ENCODE measurements at places on chromosomes 11 and 22.

DNA sequence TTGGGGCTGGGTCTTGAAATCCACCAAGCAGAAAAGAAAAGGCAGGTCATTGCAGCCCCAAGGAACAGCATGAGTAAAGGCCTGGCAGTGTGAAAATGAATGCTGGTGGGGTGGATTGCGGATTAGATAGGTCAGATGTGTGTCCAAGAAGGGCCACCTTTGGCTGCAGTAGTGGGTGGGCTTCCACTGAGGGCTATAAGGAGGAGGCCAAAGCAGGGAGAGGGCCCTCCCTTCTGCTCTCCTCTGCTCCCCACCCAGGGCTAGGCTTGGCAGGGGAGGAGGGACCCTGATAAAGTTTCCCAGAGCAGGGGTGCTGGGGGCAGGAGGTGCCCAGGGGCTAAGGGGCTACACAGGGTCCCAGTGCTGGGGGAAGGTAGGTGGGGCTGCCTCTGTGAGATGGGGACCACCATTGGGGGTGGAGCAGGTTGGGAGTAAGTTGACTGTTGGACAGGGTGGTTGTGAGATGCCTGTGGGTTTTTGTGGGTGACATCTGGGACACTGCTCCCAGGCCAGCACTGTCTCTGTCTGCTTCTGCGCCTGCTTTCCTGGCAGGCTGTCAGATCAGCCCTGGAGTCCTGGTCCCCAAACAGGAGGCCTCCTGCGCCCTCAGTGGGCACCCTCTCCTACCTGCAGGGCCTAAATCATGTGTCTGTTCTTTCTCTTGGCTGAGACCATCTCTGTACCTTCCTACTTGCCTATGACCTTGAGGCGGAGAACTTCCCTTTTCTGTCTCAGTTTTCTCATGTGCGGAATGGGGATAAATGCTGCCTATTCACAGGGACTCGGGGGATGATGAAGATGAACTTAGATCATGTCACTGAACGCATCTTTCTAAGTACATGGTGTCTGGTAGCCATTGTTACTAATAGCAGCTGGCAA, 1.9 kb downstream of the CAPN5 start:
- DNase-seq: no peak

GRCh38 chr22:48402591-48403031, 1425.1 kb downstream of the BRD1 start:
- DNase-seq: no peak

DNA sequence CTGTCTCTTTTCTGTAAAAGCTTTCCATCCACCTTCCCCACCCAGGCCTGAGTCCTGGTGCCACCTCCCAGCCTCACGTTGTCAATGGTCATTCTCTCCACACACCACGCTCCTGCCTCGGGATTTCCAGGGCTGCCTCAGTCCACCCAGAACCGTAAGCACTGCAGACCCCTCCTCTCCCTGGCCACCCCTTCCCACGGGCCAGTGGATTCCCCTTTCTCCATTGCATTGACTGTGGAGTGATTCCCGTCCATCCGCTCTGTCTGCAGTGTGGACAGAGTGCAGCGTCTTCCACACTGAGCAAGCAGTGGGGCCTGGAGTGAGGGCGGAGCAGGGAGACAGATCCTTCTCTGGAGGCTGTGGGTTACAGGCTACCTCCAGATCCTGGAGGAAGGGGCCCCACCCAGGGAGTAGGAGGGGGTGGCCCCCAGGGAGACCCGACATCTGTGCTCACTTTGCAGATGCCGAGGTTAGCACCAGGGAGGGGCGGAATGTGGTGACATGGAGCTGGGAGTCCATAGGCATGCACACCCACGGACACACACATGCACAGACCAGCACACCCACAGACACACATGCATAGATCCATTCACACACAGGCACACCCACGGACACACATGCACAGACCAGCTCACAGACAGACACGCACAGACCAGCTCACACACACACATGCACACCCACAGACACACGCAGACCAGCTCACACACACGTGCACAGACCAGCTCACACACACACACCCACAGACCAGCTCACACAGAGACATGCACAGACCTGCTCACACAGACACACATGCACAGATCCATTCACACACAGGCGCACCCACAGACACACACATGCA, 109.6 kb upstream of the B3GAT1 start:
- no peak for DNase-seq

GRCh38 chr11:11427542-11427941, 74.5 kb upstream of the CSNK2A3 start:
- DNase-seq: no peak

- DNase-seq: no peak
These were observed 20.3 kb upstream of the CEP126 start for GRCh38 chr11:101894505-101894904.

GRCh38 chr22:36456464-36456845, 25.0 kb downstream of the TXN2 start:
- DNase-seq: no peak

GRCh38 chr11:111135101-111135500, 110.4 kb upstream of the POU2AF2 start:
- DNase-seq: no peak

GRCh38 chr11:4084406-4085125, 10.0 kb upstream of the RRM1 start:
- no peak for DNase-seq

DNA sequence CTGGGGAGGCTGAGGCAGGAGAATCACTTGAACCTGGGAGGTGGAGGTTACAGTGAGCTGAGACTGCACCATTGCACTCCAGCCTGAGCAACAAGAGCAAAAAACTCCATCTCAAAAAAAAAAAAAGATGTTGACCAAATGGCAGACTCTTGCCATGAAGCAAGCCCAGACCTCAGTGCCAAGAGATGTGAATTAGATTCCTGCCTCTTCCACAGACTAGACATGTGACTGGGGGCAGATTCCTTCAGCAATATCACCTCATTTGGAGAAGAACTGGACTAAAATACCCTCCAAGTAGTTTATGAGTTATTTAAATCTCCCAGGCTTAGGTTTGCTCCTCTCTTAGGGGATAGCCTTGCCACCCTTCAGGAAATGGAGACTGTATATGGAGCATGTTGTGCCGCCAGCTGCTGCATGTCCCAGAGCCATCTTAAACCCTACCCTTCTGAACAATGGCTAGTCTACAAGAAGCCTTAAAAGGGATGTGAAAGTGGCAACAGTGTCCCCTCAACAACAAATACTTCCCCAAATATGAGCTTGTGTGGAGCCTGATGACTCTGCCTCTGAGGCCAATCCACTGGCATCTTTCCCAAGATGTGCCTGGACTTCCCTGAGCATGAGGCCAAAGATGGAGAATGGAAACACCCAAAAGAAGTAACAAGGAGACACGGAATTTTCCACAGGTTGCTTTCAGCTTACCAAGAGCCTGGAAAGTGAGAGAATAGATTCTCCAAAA, 763 bp upstream of the MS4A7 start:
- DNase-seq: no peak

- no peak for DNase-seq
These were observed 47.8 kb downstream of the BRSK2 start for GRCh38 chr11:1437500-1437899.

DNA sequence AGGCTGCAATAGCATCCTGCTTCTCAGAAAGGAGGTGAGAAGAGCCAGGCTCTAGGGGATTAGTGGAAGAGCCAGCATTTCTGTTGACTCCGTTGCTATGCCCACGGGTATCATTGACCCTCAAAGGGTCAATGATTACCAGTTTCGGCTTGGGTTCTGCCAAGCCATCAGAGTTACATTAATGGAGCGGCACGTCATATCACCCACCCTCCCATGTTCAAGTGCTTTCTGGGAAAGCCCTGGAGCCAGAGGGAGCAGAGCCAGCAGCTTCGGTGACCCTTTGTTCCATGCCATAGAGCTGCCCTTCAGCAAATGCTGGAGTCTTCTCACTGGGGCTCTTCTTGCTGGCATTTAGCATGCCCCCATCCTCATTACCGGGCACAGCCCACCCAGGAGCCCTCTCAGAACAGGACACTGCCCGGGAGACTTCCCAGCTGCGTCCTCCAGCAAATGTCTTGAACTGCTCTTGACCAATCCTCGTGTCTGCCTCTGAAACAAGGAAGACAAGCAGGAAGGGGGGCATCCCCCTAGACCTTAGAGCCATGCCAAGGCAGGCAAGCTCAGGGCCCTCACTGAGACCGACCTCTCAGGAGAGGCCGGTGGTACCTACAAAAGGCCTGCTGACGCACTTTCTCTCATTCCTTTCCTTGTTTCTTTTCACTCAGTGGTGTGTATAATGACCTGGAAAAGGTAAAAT, 14.6 kb downstream of the KCNJ1 start:
- DNase-seq: no peak

- DNase-seq: no peak
These were observed 5.9 kb upstream of the AMOTL1 start for GRCh38 chr11:94762208-94762607.

GRCh38 chr11:16242806-16243205, 113.5 kb downstream of the SOX6 start:
- no peak for DNase-seq

DNA sequence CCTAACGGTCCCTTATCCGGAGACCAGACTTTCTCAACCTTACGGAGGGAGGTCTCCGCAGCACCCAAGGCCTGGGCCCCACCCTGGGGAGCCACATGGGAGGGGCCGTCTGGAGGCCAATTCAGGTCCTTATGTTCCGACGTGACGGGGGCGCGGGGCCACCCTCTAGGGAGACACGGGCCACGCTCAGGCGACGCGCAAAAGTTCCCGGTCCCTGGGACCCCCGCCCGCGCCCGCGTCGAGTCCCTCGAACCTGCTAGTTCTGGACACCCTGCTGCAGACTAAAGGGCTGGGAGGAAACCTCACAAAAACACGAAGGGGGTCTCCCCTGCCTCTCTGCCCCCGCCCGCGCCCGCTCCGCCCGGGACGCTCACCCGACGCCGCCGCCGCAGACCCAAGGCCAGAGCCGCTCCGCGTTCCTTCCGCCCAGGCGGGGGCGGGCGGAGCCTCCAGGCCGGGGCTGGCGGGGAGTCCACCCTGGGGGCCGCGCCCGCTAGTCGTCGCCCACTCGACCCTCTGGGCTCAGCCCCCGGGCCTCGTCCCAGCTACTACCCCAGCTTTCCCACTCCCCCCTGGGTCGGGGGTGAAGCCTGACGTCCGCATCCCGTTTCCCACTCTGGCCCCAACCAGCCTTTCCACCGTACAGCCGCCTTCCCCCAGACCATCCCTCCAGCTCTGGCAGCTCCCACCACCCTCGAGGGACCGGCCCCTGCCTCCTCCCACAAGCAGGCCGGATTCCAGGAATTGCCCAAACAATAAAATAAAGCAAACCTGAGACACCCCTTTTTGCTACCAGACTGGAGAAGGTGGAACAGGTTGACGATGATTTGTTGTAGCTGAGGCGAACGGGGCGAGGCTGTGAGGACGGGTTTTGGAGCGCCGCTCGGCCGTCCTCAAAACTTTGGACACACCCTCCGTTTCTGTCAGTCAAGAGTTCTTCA, 2.7 kb downstream of the RNH1 start:
- no peak for DNase-seq

GRCh38 chr11:30914143-30914762, 328.1 kb upstream of the MPPED2 start:
- no peak for DNase-seq

DNA sequence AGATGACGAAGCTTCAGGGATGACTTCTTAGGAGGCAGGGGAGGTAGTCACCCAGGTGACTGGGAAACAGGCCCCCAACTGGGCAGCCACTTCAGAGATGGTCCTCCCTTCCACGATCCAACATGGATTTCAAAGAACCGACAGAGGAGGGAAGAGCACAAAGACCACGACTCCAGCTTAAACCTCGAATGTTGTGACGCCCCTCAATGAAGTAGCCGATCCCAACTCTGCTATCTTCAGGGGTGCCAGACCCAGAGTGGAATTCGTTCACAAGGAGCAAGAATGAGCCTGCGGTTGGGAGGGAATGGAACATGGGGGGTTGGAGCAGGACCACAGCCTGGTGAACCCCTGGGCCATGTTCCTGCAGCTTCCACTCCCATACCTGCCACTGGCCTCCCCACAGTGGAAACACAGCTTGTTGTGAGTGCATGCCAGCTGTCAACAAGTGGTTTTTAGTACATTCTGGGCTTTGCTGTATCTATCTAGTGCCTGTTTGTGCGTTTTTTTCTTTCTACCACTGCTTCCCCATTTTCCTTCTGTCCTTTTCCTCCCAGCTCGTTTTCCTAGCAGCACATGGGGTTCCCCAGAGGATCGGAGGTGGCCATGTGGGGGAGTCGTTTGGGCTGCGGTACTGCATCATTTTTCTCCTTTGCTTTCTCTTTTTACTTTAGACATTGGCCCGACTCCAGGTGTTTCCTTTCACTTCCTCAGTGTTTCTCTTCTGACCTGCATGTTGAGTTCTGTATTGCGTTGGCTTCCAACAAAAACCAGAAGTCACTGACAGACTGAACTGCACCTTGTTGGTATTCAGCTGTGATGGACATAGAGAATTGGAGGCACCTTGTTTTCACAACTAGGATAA, 65.8 kb downstream of the MORC2 start:
- no peak for DNase-seq

DNA sequence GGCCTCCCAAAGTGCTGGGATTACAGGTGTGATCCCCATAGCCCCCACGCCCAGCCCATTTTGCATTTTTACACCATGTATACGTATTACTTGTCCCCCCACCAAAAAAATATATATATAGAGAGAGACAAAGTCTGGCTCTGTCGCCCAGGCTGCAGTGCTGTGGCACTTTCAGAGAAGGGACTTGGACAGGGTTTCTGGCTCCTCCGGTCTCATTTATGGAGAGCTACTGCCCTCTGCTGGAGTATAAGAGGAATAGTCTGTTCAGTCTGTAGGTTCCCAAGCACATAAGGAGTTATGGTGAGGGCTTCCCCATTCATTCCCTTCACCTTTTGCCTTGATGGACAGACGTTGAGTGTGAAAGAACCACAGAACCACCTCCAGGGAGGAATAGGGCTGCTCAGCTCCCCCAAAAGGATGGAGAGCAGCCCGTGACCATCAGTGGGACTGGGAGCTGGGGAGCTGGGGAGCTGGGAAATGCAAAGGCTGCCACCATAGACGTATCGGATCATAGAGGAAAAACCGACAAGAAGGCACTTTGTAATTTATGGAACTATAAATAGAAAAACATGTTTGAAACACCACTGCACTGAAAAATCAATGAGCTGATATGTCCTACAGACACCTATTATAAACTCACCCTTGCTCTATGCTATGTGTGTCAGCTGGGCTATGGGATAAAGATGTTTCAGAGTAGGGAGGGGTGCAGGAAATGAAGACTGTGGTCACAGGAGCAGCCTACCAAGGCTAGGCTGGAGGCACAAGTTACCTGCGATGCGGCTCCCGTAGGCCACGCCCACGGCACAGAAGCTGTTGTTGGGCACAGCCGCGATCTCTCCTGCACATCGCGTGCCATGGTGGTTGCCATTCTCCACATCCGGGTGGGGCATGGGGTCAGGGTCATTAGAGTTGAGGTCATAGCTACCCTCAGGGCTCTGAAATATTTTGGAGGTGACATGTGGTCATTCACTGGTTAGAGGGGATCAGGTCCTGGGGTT, 5.2 kb downstream of the PCSK7 start:
- no peak for DNase-seq

- no peak for DNase-seq
These were observed 403.2 kb upstream of the DDI1 start for GRCh38 chr11:103633068-103633788.

- no peak for DNase-seq
These were observed 174.7 kb downstream of the IGLL1 start for GRCh38 chr22:23405366-23405851.
